ENCODE measurements at places on chromosomes 11 and 22.

- DNase-seq: no peak
Measured at GRCh38 chr11:46896719-46897406, 21.5 kb downstream of the LRP4 start.

DNA sequence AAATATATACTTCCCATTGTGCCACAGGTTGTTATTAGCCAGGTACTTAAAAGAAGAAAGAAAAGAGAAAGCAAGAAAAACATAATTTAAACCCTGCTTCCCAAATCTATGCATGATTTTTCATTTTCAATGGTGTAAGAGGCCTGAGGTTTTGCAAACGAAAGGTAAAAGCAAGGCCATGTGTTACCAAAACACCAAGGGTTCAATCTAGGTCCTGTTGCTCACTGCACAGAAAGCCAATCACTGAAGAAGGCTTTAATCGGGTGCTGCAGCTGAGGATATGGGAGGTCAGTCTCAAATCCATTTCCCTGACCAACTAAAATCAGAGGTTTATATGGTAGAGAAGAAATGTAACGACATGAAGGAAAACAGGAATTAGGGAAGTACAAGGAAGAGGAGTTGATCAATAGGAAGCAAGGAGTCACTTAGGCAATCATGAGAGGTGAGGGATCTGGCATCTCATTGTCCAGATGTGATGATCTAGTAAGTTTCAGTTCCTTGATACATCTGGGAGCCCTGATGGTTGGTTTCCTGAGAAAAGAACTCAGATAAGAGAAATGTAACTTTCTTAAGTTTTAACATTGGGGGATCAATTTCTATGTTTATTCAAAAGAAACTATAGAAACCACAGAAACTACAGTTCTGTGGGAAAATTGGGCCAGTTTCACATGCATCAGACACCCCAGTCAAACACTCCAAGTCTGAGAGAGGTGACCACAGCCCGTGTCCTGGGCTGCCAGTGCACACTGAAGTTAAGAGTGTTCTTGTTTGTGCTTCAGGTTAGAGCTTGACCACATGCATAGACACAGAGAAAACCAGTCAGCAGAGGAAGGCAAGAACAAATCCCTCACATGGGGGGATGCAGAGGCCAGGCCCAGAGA lies 18.1 kb upstream of the DKK3 start:
- DNase-seq: no peak

GRCh38 chr11:133222425-133223330 lies 309.6 kb downstream of the OPCML start:
- no peak for DNase-seq

GRCh38 chr11:57364851-57365660 lies 15.9 kb downstream of the PRG3 start:
- DNase-seq: no peak

GRCh38 chr11:64763526-64764039 lies 3.8 kb upstream of the PYGM start:
- DNase-seq: no peak

GRCh38 chr22:46534901-46535630 lies 2.4 kb downstream of the CELSR1 start:
- no peak for DNase-seq

- no peak for DNase-seq
Measured at GRCh38 chr11:58047818-58048217, 17.1 kb downstream of the OR6Q1 start.

DNA sequence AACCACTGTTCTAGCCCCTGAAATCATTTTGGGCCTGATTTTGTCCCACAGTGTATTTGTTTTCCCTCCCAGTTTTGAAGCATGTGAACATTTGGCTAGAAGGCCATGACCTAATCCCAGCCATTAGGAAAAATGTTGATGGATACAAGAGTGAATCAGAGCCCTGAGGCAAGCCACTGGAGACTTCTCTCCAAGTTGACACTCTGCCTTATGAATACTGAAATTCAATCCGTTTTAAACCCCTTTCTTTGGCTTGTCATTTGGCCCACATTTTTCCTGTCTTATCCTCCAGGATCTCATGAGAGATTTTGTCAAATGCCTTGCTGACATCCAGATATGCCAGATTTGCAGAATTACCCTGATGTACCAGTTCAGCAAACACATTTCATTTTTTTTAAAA lies 158.8 kb downstream of the FAT3 start:
- DNase-seq: no peak

GRCh38 chr11:63816166-63816565 lies 2.9 kb downstream of the SPINDOC start:
- no peak for DNase-seq

GRCh38 chr11:88043149-88043548 lies 132.1 kb downstream of the RAB38 start:
- no peak for DNase-seq

- no peak for DNase-seq
Measured at GRCh38 chr11:48005136-48005535, 24.8 kb downstream of the PTPRJ start.

DNA sequence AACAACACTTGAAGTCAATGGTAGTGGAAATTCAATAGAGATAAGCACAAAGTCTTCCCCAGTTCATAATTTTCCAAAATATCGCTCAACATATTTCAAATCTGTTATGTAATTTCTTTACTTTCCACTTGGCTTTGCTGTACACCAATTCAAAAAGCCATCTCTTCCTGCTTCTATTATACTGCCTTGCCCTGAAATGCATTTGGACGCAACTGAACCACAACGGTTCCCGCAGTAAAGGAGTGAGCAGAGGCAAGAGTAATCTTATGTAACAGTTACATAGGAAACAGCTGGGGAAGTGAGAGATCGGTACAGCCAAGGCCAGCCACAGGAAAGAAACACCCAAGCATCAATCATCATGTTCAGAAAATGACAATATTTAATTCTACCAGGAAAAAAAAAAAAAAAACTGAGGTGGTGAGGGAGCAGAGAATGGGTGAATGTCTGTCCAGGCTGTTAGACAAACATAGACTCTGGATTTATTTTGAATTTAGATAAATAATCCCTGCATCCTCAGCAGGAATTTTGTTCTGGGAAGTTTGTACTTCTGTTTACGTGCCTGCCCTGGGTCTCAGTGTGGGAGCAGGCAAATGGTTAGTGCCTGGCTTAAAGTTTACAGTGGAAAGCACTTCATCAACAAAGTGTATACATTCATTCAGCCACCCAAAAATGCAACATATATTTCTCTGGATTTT lies 392.2 kb downstream of the ETS1 start:
- DNase-seq: peak; percentile 95

DNA sequence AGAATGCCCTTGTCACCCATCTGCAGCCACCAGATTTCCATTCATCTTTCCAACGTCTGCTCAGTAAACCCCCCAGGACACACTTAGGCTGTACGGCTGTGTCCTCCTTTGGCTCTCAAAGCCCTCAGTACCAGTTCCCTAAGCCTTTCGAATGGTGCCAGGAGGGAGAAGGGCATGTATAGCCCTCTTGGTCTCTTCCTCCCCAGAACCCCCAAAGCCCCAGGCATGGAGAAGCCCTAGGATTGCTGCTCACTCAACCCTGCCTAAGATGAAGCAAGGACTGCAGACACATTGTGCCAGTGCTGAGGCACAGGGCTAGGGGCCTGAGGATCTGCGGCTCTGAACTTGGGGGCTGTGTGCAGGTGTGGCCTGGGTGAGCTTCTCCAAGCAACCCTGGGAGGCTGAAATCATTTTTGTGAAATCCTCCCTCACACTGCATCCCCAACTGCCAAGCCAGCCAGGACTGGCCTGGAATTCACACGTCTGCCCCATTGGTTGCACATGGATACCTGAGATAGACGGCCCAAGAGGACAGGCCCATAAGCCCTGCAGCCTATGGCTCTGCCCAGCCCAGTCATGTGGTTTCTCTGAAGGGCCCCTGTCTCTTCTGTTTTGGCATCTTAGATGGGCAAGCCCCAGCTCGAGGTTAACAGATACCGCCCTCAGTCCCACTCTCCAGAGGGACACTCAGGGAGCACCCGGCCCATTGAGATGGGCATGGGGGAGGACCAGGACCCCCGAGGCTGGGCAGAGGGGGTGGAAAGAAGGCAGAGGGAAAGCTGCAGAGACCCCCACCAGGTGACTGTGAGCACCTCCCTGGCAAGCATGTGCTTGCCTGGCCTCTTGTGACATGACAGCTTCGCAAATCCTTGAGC lies 34.0 kb downstream of the KCNQ1OT1 start:
- DNase-seq: no peak

Data from common myeloid progenitor, CD34-positive (primary cell).